ENCODE measurements at places on chromosomes 6 and 20. TPM values are rescaled to one million over a fixed set of nuclear protein-coding genes. Genes with fewer than 3 reads are reported as not detected.

DNA sequence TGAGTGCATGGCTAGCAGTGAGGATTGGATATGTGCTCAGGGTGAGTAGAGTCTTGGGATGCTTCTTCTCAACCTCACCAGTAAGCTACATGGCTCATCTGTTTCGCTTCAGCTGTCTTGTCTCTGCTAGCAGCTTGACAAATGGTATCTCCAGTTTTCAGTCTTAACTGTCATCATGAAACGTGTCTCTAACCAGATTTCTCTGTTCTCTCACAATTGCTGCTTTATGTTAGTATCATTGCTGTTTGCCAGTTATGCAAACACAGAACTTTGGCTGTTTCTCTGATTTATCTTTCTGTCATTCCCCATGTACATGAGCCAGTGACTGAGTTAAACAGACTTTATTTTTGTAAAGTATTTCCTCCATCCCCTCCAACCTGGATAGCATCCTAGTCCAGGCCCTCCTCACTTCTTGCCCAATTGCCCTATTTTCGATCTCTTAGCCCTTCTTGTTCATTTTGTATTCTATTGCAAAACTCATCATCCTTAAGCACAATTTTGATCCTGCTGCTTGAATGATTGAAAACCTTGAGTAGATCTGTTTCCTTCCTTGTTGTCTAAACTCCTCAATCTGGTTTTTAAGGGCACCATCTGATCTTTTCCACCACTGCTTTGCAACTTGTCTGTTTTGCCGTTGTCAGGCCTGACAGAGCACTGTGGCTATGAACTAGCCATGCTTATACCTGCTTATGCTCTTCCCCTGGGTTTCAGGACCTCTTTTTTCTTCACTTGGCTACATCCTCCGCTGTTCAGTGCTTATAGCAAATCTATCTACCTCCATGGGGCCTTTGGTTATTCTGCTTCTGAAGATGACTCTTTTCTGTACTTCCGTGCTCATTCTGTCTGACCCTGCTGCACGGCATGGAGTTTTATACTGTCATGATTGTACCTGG, 37.7 kb upstream of the ADIG start:
- no peak for DNase-seq

DNA sequence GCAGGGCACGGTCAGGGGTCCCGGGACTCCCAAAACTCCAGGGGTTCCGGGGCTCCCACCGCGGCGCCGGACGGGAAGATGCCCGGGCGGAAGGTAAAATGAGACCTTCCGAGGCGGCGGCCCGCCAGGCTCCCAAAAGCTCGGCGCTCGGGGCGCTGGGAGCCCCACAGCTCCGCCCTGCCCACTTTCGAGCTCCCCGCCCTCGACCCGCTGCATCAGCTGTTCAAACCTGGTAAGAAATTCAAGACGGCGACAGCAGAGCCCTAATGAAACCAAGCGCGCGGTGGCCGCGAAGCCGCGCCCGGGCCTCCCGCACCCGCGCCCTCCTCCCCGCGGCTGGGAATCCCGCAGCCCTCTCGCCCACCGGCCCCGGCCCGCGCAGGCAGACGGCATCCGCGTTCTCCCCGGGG, 369 bp downstream of the SLC4A11 start:
- DNase-seq: no peak

GRCh38 chr6:161215876-161216615, 57.8 kb downstream of the AGPAT4 start:
- no peak for DNase-seq

DNA sequence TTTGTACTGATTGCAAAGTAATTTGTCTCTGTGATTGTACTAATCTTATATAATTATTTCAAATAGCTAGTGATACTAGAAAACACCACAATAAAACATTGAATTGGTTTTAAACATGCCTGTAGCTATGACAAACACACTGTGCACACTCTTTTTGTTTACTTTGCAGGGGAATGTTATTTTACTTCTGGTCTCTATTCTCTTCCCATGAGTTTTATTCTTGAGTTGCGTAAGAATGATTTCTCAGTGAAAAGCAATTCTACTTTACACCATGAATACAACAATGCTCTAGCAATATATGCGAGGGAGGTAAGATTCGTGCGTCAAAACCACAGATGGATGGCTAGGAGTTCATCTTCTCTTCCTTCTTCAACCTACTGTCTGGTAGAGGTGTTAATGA, 68.4 kb upstream of the PHACTR1 start:
- no peak for DNase-seq

DNA sequence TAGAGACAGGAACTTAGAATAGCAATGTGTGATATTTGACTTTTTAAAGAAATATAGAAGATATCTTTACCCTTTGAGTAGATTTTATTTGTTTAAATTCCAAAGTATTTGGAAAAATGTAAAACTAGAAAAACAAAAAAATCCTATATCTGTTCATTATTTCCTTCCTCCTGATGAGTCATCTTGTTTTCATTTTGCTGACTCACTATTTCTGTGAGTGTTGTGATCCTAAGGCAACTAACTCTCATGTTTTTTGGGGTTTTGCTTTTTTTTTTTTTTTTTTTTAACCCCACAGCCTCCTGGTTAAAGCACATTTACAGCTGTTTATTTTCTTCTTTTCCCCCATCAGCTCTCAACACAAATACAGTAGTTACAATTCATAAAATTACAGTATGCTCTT, 37.8 kb upstream of the THEMIS start:
- DNase-seq: no peak

- DNase-seq: peak; percentile 14
Measured at GRCh38 chr6:144585217-144585814, 300.2 kb downstream of the UTRN start.

DNA sequence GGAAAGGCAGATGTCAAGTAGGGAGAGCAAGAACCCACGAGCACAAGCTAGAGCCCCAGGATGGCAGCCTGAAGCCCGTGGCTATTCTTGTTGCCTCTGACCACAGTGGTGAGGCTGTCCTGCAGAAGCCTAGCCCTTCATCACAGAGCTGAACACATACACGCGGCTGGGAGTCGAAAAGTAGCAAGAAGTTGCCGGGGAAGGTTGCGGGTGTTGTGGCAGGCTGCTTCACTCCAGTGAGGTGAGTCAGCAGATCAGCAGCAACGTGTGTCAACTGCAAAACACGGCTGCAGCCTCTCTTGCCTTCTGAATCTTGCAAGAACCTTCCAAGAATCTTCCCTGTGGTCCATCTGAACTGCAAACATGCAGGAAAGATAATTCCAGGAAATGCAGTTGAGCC, 10.6 kb upstream of the STX16 start:
- no peak for DNase-seq

DNA sequence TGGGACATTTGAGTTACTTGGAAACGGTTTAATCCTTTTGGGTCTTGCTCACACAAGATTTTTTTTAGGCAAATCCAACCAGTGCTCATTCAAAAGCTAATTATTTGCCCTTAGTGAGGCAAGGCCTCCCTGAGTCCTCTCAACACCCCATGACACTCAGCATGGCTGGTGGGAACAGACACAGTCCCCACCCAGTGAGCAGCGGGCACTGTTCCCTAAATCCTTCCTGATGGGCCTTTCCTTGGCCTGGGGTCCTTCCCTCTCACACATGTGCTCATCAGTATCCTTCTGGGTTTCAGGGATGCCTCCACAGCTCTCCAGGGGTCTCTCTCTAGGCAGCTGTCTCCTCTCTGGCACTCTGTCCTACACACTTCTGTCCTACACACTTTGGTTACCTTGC, 28.0 kb downstream of the PLAGL2 start:
- DNase-seq: no peak

DNA sequence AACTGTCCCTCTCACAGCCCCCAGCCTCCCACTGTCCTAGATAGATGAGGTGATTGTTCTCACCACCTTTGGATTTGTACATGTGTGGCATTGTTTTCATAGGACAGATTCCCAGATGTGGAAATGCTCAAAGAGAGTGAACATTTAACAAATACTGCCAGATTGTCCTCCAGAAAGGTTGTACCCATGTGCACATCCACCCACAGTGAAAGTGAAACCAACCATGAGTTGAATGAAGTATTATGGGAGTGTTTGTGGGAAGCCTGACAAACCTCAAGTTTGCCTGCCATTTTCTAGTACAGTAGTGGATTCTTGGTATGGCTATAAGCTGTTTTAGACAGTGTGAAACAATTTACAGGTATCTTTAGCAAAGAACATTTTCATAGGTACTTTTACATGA, 42.7 kb downstream of the ANKRD6 start:
- DNase-seq: no peak

- DNase-seq: peak; percentile 64
Measured at GRCh38 chr6:27871924-27872638, 40.1 kb downstream of the OR2B2 start.

GRCh38 chr20:32749914-32750637, 6.8 kb upstream of the COMMD7 start:
- DNase-seq: peak; percentile 29

GRCh38 chr20:23049201-23050075, at the start of gene THBD:
TSS of gene THBD (minus strand) at chr20:23049672. CDS start at chr20:23049504, 168 bp downstream.
- no peak for DNase-seq

- DNase-seq: no peak
Measured at GRCh38 chr6:134436950-134437349, 119.0 kb upstream of the SGK1 start.

GRCh38 chr20:59571551-59572314, 32.6 kb upstream of the PHACTR3 start:
- peak; percentile 86 for DNase-seq

DNA sequence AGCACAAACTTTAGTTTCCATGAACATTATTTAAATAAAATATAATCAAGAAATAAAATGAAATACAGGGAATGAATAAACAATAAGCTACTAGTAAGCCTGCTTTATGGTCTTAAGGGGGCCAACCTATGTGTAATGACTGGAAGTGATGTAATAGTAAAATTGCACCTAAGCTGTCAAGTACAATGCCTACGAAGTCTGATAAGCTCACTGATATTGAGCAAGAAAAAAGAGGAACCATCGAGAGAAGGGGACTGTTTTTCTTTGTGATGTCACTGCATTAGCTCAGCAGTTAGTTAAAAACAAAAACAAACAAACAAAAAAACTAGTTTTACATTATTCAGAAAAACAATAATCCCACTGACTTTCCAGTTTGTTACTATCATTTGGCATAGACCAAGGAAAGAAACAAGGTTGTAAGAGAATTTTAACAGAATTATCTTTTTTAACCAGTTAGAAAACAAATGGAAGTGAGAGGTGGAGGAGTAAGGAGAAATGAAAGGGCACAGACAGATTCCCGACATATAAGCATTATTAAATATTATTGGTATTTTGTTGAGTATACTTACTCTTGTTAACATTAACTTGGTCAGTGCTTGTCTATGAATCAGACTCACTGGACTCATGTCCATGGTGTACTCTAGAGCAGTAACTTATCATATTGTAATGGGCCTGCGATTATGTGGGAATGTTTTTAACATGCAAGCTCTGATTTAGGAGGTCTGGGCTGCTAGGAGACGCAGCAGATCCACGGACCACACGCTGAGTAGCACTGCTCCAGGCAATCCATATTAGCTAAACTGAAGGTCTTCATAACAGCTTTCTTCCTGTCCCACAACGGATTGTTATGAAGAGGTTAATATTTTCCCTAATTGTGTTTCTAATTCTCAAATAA, 99.6 kb upstream of the HMGCLL1 start:
- DNase-seq: no peak

DNA sequence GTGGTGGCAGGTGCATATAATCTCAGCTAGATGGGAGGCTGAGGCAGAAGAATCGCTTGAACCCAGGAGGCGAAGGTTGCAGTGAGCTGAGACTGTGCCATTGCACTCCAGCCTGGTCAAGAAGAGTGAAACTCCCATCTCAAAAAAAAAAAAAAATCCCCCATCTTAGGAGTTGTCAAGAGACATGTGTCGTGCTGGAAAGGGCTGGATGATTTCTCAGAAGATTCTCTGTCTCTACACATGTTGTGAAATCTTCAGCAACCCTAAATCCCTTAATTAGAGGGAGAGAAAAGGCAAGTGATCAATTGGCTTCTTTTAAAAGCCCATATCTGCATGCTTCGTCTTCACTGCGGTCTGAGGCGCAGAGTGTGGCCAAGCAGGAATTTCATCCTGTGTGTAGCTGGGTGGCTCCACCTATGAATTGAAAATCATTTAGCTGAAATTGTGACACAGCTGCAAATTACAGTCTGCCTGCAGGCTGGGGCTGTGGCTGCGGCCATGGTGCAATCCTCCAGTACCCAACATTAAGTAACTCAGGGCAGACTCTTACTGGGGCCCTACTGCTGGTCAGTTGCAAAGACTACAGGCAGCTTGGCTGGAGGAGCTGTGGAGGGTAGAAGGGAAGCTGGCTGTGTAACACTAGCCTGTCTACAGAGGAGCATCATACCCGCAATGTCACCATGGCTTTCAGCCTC, 3.2 kb upstream of the TGM3 start:
- DNase-seq: no peak

DNA sequence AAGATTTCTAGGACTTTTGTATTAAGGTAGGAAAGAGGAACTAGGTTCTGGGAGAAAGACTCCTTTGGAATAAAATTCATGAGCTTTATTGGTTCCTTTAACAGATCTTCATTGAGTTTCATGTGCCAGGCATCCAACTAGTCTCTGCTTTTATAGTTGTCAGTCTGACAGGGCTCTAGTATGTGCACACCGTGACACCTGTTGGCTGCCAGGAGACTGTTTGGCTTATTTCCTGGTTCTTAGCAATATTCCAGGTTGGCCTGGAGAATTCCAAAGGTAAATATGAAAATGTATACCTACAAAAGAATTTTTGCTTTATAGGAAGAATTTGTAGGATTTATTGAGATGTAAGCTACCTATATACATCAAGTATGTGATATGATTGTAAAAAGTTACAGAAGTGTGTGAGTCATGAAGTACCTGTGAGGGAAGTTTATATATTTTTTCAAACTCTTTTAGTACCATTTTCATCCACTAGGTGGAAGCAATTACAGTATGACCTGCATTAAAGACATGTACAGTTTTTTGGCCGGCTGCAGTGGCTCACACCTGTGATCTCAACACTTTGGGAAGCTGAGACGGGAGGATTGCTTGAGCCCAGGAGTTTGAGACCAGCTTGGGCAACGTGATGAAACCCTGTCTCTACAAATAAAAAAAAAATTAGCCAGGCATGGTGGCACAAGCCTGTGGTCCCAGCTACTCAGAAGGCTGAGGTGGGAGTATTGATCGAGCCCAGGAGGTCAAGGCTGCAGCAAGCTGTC, 35.2 kb downstream of the NDUFAF5 start:
- no peak for DNase-seq

DNA sequence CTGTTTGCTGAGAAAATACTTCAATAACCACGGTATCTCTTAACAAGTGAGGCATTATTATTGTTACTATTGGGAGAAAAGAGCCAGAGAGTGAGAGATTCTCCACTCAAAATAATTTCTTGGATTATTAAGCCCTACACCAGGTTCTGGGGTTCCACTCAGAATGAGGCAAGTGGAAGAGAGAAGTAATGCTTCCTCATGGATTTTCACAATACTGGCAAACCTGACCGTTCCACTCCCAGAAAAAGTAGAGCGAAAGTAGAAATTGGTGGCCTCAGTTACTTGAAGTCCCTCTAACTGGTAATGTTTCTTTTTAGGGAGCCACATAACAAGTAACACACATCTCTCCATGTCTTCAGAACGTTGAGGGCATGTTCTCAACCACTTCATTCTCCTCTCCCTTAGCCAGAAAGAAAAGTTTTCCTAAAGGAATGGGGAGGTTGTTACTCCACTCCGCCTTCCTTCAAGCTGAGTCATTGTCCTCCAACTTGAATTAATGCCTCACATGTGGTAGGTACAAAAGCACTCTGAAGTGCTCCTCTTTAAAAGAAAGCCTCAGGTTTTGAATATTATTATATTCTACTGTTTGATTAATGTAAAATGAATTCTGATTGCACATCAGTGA, 1.9 kb downstream of the BAG2 start:
- no peak for DNase-seq

Gene MOG
- not detected for total RNA-seq

Gene PSMB9
- total RNA-seq: not detected

Gene SPTLC3
- total RNA-seq: 0.09 TPM

Gene LGSN
- total RNA-seq: not detected

Gene RUNX2
- total RNA-seq: 0.16 TPM

All from neural crest cell (in vitro differentiated cells).